Ecto neural progenitor cell (in vitro differentiated cells): ENCODE measurements at places on chromosomes 2 and 18.

GRCh38 chr2:39179974-39180960 is 59.4 kb upstream of the SOS1 start:
- DNase-seq, result peak; percentile 65

- peak; percentile 36 for DNase-seq
Measured at GRCh38 chr2:20170704-20171250, 54.2 kb downstream of the SDC1 start.

- no peak for DNase-seq
Measured at GRCh38 chr2:155310589-155310988, 612.1 kb downstream of the KCNJ3 start.

DNA sequence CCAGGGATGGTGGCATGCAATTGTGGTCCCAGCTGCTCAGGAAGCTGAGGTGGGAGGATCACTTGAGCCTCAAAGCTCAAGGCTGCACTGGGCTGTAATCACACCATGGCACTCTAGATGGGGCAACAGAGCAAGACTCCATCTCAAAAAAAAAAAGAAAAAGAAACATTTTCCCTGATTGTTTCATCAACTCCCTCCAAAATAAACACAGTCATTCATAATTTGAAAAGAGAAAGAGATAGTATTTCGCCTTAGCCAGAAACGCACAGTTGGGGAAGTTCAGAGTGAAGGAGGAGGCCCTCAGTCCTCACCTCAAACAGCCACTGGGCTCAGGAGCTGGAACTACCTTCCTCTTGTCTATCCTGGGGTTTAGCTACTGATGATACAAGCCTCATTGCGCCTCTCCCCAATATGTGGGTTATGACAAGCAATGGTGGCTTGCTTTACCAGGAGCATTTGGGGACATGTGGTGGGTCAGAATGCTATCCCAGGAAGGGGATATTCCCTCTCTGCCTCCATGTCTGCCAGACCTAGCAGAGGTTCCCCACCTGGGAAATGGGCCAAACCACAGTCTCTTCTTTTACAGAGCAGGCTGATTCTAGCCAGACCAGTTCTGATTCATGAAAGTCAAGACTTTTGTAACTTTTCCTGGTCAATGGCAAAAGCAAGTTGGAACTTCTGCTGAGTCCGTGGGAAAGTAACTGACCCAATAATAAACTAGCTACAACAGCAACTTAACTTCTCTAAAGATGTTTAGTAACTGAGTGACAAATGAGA is 22.2 kb upstream of the TMEM87B start:
- no peak for DNase-seq

GRCh38 chr2:46717344-46718121 is 198.1 kb downstream of the MCFD2 start:
- DNase-seq, result no peak

- DNase-seq, result no peak
Measured at GRCh38 chr18:55179425-55179824, 220.2 kb upstream of the CCDC68 start.

DNA sequence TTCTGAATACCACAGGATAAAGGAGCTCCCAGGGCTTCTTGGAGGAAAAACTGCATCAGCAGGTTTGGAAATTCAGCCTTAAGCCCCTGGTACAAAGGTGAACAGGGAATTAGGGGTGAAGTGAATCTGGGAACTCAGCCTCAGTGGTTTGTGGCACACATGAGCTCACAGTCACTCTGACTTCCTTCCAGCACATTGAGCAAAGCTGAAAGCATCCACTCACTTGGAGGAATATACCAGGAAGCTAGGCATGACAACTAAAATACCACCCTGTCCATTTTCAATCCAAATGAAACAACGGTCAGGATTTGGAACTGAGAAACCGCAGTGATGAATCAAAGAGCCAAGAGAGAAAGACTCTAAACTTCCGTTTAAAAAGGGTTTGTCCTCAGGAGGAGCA is 216.1 kb downstream of the ICOS start:
- no peak for DNase-seq

GRCh38 chr2:242002944-242003343 is 133.4 kb downstream of the RTP5 start:
- DNase-seq, result no peak

GRCh38 chr2:106825161-106825560 is 60.8 kb downstream of the ST6GAL2 start:
- DNase-seq, result no peak

DNA sequence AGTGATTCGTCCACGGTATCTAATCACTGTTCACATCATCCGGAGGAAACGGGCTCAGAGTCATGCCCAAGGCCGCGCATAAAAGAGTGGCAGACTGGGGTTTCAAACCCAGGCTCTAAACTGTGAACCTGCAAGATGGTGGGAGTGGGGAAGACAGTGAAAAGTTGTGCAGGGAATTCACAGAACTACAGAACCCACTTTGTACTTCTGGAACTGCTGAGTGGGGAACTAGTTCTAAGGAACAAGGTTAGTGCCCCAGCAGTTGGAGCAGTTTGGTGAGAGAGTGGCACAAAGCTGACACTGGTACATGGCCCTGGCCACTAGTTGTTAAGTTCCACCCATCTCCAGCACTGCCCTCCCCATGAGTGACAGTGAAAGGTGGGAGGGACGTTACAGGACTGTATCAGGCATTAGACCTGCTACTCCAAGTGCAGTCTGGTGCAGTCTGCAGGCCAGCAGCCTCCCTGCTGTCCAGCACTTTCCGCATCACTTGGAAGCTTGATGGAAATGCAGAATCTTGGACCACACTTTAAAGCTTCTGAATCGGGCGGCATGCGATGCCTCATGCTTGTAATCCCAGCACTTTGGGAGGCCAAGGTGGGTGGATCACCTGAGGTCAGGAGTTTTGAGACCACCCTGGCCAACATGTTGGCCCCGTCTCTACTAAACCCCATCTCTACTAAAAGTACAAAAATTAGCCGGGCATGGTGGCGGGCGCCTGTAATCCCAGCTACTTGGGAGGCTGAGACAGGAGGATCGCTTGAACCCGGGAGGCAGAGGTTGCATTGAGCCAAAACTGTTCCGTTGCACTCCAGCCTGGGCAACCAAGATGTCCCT is 47.3 kb downstream of the C2orf42 start:
- DNase-seq, result no peak

- DNase-seq, result no peak
Measured at GRCh38 chr2:155070489-155070888, 372.0 kb downstream of the KCNJ3 start.

GRCh38 chr2:25098670-25099486 is 57.0 kb downstream of the EFR3B start:
- no peak for DNase-seq

DNA sequence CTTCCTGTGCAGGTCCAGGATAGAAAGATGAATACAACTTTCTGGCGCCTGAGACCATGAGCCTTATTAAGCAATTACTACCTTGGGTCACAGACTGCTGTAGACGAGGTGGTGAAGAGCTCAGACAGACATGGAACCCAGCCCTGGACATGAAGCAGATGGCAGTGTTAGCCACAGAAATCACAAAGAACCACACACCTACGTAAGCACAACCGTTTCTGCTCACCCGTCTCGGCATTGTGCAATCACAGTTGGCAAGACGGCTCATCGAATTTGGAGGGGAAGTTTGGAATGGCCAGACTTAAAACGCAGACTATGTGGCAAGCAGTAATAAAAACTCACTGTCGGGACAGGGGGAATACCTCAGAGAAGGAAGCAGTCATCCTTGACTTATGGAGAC is 24.3 kb upstream of the ASPRV1 start:
- DNase-seq, result no peak

DNA sequence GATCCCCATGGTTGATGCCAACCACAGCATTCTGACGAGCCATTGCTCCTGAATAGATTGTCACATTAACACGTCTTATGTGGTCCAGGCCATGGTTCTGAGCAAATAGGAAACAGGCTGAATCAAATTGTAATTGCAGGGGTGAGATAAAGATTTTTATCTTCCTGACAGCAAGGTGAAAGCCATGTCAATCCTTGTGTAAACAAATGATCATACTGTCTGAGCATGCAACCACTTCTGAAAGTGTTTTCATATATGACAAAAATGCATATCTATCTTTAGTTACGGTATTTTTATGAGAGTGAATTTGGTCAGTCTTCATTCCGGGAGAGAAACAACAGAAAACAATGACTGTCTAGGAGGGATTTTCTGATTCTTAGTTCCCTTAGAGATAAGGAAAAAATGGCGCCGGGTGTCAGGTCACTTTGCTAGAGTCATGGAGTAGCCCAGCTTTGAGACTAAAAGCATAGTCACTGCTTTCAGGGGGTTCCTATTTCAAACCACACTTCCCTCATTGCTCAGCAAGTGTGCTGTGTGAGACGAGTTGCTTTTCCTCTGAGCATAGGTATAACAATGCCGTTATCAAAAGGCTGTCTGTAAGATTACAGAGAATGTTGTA is 958.9 kb downstream of the DCDC2C start:
- no peak for DNase-seq

DNA sequence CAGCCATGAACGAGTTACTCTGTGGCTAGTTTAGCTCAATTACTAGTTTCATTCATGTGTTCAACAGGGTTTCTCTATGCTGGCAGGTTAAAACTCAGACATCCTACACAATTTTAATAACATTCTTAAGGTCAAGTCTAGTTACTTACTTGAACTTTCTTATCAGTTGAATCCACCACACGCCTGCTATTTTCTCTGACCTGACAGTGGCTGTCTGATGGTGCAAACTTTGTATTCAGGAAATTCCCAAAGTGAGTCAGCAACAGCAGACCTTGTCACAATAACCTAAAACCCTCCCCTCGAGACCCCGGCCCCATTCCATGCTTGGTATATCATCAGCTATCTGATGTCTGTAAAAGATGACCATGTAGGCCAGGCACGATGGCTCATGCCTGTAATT is 20.8 kb upstream of the CIDEA start:
- DNase-seq, result no peak

GRCh38 chr2:169109502-169110409 is 40.4 kb downstream of the DHRS9 start:
- DNase-seq, result peak; percentile 89

DNA sequence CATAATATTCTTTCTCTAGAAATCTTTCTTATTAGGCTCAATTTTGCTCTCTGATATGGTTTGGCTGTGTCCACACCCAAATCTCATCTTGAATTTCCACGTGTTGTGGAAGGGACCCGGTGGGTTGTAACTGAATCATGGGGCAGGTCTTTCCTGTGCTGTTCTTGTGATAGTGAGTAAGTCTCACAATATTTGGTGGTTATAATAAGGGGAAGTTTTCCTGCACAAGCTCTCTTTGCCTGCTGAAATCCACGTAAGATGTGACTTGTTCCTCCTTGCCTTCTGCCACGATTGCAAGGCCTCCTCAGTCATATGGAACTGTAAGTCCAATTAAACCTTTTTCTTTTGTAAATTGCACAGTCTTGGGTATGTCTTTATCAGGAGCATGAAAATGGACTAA is 73.8 kb downstream of the CAVIN2 start:
- DNase-seq, result no peak

DNA sequence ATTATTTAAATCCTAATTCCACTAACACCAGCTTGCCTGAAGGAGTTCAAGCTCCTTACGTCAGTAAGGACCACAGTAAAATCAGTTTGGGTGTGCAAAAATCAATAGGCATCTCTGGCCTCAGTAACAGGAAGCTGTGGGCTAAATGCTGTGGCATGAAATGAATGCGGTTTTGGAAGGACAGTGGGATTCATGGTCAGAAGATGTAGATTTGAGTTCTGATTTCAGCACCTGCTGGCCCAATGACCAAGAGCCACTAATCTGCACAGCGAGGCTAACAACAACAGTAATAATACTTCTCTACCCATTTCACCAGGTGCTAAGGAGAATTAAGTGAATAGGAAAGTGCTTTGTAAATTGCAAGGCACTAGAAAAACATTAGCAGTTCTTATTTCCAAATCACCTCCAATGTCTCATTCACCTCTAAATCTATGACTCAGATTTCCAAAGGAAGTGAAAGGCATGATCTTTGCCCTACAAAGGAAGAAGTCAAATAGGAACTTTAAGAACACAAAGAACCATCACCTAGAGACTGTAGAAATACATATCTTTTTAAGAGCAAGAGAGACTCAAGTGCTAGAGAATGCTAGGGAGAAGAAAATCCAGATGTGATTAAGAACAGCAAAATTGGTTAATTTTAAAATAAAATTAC is 172.6 kb downstream of the ANKRD44 start:
- no peak for DNase-seq

- no peak for DNase-seq
Measured at GRCh38 chr2:52879561-52879960, 888.0 kb upstream of the CHAC2 start.

GRCh38 chr2:170310876-170311502 is 133.0 kb downstream of the MYO3B start:
- no peak for DNase-seq

GRCh38 chr2:84314901-84315330 is 144.2 kb downstream of the SUCLG1 start:
- peak; percentile 91 for DNase-seq

DNA sequence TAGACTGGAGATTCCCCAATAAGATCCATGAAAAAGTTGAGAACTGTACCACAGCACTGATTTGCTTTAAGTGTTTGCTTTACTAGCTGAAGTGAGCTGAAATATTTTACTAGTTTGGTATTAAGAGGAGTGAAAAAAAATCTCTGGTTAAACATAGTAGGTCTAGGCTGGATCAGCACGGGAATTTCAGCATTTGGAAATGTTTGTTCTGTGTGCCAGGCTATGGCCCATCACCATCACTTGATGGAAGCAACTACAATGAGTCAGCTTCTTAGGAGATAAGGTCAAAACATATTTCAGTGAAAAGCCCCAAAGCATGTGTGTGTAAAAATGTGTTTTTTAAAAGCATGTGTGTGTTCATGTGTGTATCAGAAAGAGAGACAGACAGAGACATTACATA is 131.4 kb upstream of the DNMT3A start:
- no peak for DNase-seq

GRCh38 chr2:222919841-222920526 is 59.1 kb downstream of the ACSL3 start:
- DNase-seq, result no peak

GRCh38 chr2:132670496-132671150 is 618 bp upstream of the LYPD1 start:
- peak; percentile 68 for DNase-seq

DNA sequence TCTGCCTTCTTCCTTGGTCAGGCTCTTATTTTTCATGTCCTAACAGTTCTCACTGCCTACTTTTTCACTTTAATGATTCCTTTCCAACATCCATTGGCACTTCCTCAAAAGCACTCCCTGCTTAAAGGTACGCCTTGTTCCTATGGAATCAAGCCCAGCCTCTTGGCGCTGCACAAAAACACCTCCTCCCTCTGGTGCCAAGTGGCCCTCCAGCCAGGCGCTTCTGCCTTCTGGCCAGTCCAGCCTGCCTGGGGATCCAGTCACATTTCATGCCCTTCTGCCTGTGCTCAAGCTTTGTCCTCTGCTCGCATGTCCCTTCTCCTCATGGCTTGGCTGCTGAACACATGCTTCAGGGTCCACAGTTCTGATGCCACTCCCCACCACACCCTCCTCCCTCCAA is 6.3 kb downstream of the TPRKB start:
- DNase-seq, result no peak

GRCh38 chr18:37668971-37669747 is 103.6 kb upstream of the CELF4 start:
- DNase-seq, result peak; percentile 52

DNA sequence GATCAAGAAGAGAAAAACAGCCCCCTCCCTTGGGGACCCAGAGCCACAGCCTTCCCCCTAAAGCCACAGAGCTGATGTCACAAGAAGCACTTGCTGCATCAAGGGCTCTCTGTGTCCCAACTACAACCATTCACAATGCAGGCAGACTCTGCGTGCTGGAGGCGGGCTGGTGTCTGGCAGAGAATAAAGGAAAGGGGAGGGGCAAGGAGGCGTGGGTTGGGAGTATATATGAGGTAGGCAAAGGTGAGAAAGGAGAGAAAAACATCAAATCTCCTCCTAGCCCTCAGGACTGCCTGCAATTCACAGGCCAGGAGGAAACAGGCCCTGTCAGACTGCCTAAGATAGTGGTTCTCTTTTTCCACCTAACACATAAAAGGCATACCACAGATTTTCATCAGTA is 48.8 kb upstream of the IHH start:
- DNase-seq, result peak; percentile 60
